Naive thymus-derived CD4-positive, alpha-beta T cell (primary cell): ENCODE measurements at places on chromosomes 13 and 19. TPM values are rescaled to one million over a fixed set of nuclear protein-coding genes. Genes with fewer than 3 reads are reported as not detected.

Gene IGFL3
- not detected for total RNA-seq

Gene ZNF350
- total RNA-seq = 29.1 TPM

Gene VSTM2B
- total RNA-seq = not detected

Gene SLAIN1
- total RNA-seq = 32.2 TPM

Gene TMEM238
- 9.7 TPM for total RNA-seq

Gene MCEMP1
- not detected for total RNA-seq

Gene OR10H1
- not detected for total RNA-seq

Gene JSRP1
- total RNA-seq = 0.27 TPM

Gene GIPR
- 7.4 TPM for total RNA-seq

Gene FGF21
- total RNA-seq = not detected

Gene ZNF865
- total RNA-seq = 15.2 and 15.8 TPM in 2 replicates

Gene VSTM1
- 2.1 TPM for total RNA-seq

Gene TBXA2R
- 3.3 TPM for total RNA-seq

Gene GPC6
- total RNA-seq = not detected

Gene LAIR1
- 47.0 TPM for total RNA-seq

Gene CDC42EP5
- total RNA-seq = not detected

Gene NLRP5
- total RNA-seq = not detected

Gene ZNF154
- total RNA-seq = 6.4 and 6.7 TPM in 2 replicates

Gene ZNF83
- 113 TPM for total RNA-seq

Gene C13orf42
- total RNA-seq = not detected

Gene IGFL1
- total RNA-seq = not detected

Gene PSG7
- total RNA-seq = not detected

Gene KIR2DL3
- not detected for total RNA-seq

Gene ZNF813
- total RNA-seq = 9.9 TPM

Gene ZSCAN22
- 4.5 TPM for total RNA-seq

Gene RRAS
- total RNA-seq = 13.8 TPM

Gene MAMSTR
- total RNA-seq = 1.8 TPM

Gene FCAR
- total RNA-seq = not detected

Gene SYT5
- total RNA-seq = not detected

Gene CD79A
- total RNA-seq = 2.0 and 2.6 TPM in 2 replicates

Gene SHC2
- 2.1 TPM for total RNA-seq

Gene ZNF681
- total RNA-seq = 2.5 and 3.3 TPM in 2 replicates

Gene APOC4
- not detected in 2 replicates for total RNA-seq
